T-cell (primary cell): ENCODE measurements at places on chromosomes 5 and 9.

GRCh38 chr5:9056046-9056445, 489.8 kb downstream of the SEMA5A start:
- DNase-seq, result no peak

- DNase-seq, result no peak
Observed at GRCh38 chr5:151897020-151897552, 27.6 kb downstream of the GLRA1 start.

DNA sequence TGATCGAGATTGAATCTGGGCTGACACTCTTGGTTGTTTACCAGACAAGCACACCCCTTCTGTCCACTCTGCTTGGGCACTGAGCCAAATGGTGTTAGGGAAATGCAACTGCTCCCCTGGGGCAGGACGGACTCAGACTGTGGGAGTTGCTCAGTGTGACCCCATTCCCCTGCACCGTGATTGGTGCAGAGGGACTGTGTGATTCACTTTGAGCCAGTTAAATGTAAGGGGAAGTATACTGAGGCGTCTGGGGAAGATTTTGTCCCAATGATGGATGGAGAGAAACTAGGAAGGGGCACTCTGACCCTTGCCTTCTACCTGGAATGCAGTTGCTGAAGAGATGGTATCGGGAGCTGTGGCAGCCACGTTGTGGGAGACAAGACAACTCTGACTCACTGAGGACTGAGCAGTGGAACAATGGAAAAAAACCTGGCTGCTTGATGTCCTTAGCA, 196.0 kb upstream of the ANKRD55 start:
- DNase-seq, result no peak

DNA sequence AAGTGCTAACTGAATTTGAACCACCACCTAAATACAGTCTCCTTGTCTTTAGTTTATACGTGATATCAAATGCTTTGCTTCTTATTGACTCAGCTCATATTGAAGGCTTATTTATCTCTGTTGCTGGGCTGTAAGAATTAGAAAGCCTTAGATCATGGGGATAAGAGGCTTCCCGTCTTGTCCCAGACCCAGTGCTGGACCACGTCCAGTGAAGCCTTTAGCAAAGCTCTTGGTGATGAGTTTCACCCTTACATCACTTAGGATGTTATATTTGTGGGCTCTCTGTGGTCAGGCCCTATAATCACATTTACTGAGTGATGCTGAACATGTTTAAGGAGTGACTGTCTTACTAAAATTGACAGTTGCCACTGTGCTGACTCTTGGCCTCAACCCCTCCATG, 11.2 kb downstream of the FAM240B start:
- no peak for DNase-seq

GRCh38 chr9:84138541-84138940, 157.9 kb downstream of the RMI1 start:
- no peak for DNase-seq

DNA sequence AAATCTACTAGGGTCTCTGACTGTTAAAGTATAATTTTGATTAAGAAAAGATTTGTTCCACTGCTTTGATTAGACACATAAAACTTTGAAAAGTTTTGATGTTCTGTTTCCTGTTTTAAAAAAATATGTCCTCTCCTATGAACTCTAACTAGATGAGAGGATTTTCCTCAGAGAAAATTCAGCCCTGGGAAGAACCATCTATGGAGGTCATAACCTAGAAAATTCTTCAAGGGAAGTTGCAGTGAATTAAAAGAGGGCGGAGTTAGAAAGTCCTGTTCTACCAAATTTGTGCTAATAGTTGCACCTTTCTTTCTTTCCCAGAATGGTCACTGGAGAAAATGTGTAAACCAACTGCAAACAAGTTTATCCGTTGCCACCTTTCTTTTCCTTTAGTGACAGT, 27.7 kb downstream of the PIK3R1 start:
- DNase-seq, result no peak

DNA sequence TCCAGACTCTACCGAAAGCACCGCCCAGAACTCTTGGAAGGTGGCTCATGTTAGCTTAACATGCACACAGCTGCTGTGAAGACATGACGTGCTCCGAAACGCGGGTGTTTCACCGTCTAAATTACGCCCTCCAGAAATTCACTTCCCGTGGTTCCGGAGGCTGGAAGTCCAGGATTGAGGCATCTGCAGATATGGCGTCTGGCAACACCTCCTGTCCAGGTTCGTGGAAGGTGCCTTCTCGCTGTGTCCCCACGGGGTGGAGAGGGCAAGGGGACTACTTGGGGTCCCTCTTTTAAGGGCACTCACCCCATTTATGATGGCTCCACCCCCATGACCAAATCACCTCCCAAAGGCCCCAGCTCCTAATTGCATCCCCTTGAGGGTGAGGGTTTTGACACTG, 348.0 kb upstream of the IRX2 start:
- DNase-seq, result no peak
